AG10803 (cell line): ENCODE measurements at places on chromosomes 7 and 10.

- DNase-seq = peak; percentile 54
Observed at GRCh38 chr10:68154211-68154497, 44.9 kb downstream of the MYPN start.

DNA sequence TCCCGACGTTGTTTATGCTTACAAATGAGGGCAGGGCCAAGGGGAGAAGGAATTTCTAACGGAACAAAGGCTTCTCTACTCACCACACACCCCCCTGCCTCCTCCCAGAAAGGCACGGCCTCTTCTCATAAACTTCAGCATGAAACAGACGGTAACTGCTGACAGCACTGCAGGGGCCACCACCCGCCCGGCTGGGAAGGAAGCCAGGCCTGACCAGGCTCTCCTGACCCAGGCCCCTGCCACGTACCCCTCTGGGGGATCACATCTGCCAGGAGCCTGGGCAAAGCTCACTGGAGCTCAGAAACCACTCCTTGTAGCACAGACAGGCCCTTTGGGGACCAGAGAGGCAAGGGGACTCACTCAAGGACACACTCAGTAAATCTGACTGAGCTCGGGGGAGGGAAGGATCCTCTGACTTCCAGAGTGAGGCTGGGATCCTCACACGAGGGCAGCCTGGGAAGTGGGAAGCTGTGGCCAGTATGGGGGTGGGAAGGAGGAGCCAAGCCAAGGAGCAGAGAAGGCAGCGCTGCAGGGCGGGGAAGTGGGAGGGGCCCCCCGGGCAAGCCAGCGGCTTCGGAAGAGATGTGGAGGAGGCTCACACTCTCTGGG is 46.1 kb downstream of the ZCCHC24 start:
- DNase-seq = peak; percentile 98

DNA sequence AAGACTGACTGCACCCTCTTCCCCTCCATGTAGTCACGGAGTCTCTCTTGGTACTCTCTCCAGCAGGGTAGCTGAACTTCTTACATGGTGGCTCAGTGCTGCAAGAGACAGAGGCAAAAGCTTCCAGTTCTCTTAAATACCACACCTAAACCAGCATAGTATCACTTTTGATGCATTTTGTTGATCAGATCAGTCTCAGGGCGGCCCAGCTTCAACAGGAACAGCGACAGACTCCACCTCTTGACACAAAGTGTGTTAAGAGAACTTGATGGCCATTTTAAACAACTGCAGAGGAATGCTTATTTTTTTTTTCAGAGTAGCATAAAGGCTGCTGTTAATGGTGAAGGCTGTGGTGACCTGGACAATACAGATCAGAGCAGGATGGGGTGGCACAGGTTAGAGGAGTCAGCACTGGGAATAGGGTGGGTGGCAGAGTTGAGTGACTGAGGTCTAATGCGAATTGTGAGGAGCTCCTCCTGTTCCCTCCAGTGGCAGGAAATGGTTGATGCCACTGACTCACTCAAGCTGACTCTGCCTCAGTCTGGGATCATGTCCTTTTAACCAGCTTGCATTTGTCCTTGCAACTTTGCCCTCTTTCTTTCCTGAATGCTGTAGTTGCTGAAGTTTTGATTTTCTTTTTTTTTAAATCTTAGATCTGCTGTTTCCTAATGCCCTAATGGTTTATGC is 17.3 kb downstream of the MGAM start:
- no peak for DNase-seq

DNA sequence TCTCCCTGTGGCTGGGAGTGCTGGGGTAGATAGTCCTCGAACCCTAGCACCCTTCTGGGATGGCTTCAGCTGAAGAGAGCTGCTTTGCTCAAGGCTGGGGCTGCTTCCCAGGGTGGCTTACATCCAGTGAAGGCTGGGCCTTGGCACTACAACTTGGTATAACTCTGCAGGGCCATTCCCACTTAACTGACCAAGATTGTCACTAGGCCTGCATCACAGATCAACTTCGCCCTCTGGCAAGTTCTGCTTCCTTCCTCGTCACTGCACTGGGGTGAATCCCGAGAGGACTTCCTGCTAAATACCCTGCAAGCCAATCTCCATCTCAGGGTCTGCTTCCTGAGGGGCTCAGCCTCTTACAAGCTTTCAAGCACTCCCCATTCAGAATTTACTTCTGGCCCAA is 195.2 kb downstream of the DOCK4 start:
- DNase-seq = no peak

GRCh38 chr10:25766213-25766612 is 167.8 kb upstream of the MYO3A start:
- DNase-seq = no peak

- no peak for DNase-seq
Observed at GRCh38 chr10:25294032-25294926, 119.5 kb downstream of the GPR158 start.

- DNase-seq = no peak
Observed at GRCh38 chr7:17384400-17384799, 85.9 kb downstream of the AHR start.
